ENCODE measurements at places on chromosomes 1 and 21.

DNA sequence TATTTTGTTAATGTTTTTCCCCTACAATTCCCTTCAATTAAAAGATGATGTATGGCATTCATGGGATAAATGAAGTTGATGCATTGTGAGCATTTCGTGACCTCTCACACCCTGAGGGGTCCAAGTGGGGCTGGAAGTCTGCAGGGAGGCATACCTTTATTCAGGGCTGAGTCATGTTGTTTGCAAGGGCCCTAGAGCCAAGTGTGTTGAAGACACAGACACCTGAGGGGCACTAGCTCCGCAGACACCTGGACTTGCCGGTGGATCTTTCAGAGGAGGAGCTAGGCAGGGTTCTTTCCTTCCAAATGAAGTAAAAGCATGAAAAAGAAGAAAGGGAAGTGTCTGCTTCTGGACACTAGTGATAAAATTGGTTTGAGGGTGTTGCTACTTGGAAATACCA lies 57.0 kb upstream of the RGS7 start:
- DNase-seq = no peak

- DNase-seq = no peak
These were observed 7.5 kb downstream of the TP53BP2 start for GRCh38 chr1:223838125-223838854.

DNA sequence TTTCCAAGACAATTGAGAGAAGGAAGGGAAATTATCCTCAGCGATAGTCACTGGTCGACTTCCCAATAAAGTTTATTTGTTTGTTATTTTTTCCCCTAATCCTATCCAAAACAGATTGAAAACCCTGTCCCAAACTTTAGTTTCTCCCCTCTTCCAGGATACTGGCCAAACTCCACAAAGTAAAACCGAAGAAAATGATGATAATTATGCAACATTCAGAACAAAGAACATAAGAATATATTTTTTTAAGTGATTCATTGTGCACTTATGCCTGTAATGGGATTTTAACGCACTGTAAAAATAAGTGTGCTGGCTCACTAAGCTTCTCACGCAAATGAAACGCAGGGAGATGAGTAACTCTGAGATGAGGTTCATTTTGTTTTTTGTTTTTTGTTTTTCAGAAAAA lies 6.0 kb downstream of the GLIS1 start:
- DNase-seq = no peak

- no peak for DNase-seq
These were observed 2.1 kb upstream of the RD3 start for GRCh38 chr1:211493876-211494653.

DNA sequence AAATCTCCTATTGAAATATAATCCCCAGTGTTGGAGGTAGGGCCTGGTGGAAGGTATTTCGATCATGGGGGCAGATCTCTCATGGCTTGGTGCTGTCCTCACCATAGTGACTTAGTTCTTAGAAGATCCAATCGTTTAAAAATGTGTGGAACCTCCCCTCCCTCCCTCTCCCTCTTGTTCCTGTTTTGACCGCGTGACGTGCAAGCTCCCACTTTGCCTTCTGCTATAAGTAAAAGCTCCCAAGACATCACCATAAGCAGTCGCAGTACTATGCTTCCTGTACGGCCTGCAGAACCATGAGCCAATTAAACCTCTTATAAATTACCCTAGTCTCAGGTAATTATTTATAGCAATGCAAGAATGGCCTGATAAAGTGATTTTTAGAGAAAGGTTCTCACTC lies 10.9 kb upstream of the RGS2 start:
- no peak for DNase-seq

- DNase-seq = no peak
These were observed 2.2 kb downstream of the CACNA1E start for GRCh38 chr1:181485287-181486097.

DNA sequence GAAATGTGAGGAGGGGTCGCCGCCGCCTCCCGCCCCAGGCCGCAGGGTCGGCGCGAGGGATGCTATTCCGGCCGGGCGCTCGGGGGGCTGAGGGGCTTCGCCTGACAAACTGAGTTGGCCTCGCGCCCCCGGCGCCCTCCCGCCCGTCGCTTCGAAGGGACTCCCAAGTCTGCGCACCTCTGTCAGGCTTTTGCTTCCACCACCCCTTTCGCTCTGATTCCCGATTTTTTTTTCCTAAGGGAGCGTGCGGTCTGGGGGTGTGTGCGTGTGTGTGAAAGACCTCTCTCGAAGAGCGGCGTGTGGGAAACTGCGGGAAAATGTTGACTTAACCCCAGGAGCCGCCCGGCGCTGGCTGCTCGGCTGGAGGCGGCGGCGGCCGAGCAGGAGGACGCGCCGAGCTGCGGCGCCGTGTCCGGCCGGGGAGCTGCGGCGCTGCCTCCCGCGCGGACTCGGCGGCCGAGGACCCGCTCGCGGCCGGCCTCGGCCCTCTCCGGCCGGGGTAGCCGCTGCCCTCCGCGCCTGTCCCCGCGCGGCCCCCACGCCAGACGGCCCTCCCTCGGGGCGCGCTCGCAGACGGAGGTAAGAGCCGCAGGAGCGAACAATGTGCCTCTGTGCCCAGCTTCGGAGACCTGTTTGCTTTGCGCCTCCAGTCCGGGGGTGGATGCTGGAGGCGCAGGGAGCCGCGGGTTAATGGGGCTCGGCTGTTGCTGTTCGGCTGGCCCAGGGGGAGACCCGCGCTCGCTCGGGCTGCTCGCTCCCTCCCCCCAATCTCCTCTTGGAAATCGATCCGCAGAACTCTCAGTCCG lies 1.1 kb downstream of the ADGRL2 start:
- DNase-seq = no peak

GRCh38 chr1:21901473-21901847 lies 35.6 kb downstream of the HSPG2 start:
- no peak for DNase-seq

GRCh38 chr1:108046026-108046425 lies 81.0 kb upstream of the VAV3 start:
- no peak for DNase-seq

- DNase-seq = no peak
These were observed 34.4 kb upstream of the TENT5C start for GRCh38 chr1:117571496-117571895.

- no peak for DNase-seq
These were observed 235.0 kb upstream of the FGGY start for GRCh38 chr1:59061876-59062275.

DNA sequence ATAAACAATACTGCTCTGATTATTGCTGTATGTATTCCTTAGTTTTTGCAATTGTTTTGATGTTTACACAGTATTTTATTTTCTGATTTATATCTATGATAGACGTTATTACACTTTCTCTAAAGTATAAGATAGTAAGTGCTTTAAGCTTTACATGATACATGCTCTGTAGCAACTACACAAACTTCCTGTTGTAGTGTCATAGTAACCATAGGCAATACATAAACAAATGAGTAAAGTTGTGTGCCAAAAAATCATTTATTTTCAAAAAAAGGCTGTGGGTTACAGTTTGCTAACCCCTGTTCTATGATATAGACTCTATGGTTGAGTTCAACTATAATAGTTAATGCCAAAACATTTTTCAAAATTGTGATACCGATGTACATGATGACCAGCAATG lies 1156.4 kb downstream of the AMY1C start:
- DNase-seq = no peak

- DNase-seq = no peak
These were observed 517 bp downstream of the IPO13 start for GRCh38 chr1:43947061-43947873.

DNA sequence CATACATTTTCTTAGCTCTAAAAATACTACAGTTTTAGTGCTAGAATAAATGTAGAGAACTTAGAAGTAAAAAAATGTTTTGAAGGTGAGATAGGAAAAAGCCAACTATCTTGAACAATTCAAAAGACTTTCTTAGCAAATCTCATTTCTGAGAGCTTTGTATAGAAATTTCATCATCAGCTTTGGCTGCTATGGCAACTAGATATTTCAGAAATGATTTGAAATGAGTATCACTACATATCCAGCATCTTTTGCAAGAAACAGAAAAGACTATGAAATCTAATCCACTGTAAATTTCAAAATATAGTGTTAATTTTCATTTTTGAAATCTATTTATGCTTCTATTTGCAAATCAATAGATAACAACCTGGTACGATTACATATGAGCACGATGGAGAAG lies 57.7 kb downstream of the RGS7 start:
- DNase-seq = no peak

GRCh38 chr1:162716123-162716522 lies 74.4 kb upstream of the HSD17B7 start:
- no peak for DNase-seq

- DNase-seq = no peak
These were observed 42.0 kb downstream of the COLGALT2 start for GRCh38 chr1:183995322-183996039.

DNA sequence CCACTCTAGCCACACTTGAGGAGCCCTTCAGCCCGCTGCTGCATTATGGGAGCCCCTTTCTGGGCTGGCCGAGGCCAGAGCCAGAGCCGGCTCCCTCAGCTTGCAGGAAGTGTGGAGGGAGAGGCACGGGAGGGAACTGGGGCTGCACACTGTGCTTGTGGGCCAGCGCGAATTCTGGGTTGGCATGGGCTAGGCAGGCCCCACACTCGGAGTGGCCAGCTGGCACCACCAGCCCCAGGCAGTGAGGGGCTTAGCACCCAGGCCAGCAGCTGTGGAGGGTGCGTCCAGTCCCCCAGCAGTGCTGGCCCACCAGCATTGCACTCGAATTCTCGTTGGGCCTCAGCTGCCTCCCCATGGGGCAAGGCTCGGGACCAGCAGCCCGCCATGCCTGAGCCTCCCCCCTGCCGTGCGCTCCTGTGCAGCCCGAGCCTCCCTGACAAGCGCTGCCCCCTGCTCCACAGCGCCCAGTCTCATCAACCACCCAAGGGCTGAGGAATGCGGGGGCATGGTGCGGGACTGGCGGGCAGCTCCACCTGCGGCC lies 785.9 kb upstream of the TPTE start:
- no peak for DNase-seq

GRCh38 chr1:205118752-205119151 lies 3.0 kb downstream of the RBBP5 start:
- no peak for DNase-seq

- DNase-seq = no peak
These were observed 35.9 kb upstream of the ZNF326 start for GRCh38 chr1:89958851-89959654.
